Large intestine (tissue), 12 donors: ENCODE measurements at places on chromosomes 3 and 15.
A peak's percentile ranks its signal among the peaks of the same experiment; 100 is the strongest.

DNA sequence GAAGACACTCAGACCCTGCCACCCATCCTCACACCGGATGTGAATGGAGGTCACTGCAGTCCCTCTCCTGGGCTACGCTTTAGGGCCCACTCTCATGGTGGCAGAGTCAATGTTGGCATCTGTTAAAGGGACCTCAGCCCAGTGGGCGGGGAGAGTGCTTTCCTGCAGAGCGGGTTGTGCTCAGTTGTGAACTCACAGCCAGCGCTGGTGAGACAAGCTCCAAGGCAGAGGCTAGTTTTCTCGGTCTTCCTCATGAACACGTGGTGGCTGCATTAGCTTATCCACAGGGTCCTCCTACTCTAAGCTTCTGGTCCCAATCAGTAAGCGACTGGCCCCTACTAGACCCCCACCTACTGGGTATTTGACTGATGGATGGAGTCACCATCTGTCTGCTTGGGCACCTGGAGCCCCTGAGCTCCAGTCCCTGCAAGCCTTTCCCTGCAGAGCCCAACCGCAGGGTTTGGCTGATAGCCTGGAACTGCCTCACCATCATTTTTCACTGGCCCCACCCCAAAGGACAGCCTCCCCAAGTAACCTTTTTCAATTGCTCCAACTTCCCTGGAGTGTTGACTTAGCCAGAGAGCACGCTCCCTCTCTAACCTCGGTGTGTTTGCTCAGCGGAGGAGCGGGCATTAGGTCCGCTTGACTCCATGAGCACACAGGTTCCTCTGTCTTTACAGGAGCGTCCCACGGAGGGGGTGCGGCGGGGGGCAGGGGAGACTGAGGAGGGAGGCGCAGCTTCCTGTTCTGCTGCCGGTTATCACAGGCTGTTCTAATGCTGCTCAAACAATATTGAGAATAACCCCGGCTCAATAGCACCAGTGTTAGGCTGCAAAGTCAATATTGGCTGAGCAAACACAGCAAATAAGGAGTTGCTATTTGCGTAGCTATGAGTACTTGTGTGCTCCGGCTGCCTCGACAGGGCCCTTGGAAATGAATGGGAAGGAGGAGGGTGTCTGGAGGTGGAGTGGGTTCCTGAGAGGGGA, 141.7 kb downstream of the RPLP1 start:
- DNase-seq = peak; percentile 96

GRCh38 chr15:76987896-76988860, 6.7 kb upstream of the PSTPIP1 start:
- no peak for DNase-seq

DNA sequence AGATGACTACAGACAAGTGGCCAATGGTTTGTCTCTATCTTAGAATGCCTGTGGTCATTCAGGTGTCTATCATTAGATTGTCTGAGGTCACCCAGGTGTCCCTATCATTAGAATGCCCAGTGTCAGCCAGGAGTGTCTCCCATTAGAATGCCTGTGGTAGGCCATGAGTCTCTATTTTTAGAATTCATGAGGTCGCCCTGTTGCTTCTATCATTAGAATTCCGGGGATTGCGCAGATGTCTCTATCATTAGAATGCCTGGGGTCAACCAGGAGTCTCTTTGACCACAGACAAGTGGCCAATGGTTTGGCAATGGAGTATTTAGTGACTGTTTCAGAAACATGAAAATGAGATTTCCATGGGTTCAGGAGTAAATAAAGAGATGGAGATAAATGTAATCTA, 7.6 kb downstream of the RTP2 start:
- no peak for DNase-seq

DNA sequence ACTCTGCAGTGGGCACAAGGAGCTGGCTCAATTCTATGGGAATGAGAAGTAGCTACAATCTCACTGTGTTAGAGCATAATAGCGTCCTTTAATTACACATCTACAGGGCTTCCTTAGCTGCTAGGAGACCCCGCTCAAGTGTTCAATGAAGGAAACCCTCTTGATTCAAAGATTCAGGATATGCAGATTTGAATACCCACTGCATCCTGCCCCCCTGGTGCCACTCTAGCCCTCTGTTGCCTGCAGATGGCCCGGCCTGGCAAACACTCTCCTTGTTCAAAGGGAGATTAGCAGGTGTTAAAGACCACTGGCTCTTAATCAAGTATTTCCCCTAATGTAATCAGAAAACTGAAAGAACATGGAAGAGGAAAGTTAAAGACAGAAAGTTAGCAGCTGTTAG, 356.6 kb downstream of the VGLL3 start:
- no peak for DNase-seq

- DNase-seq = no peak
Measured at GRCh38 chr3:25086721-25087120, 341.3 kb upstream of the RARB start.

GRCh38 chr15:46677491-46677890, 1039.8 kb upstream of the SEMA6D start:
- DNase-seq = no peak

DNA sequence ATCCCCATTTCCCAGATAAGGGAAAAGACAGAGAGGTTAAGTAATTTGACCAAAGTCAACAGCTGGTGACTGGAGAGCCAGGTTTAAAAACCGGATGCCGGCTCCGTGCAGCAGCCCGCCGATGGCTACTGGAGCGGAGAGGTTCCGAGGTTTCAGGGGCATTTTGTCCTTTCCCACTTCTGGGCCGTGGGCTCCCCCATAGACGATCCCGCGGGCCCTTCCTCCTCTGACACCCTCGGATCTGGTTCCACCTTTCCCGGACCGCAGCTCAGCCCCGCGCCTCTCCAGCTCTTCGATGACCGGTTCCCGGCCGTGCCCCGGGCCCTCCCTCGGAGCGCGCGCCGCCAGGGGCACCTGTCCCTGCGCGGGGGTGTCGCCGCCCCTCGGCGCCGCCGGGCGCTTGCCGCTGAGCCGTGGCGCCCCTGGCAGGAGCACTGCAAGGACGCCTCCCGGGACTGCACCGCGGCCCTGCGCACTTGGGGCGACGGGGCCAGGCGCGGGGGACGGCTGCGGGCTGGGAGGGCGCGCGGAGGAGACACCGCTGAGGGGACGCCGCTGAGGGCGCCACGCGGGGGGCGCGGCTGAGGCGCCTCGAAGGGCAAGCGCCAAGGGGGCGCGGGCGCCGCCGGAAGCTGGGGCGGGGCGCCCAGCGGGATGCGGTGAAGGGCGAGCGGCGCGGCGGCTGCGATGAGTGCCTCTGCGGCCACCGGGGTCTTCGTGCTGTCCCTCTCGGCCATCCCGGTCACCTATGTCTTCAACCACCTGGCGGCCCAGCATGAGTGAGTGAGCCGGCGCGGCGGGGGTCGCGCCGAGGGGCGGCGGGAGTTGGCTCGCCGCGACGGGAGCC, at the start of gene TM6SF1:
Gene TM6SF1 (plus strand): TSS at position 652 of the 847 bp plus-strand sequence. CDS start 36 bp downstream, at position 688.
- DNase-seq = no peak

DNA sequence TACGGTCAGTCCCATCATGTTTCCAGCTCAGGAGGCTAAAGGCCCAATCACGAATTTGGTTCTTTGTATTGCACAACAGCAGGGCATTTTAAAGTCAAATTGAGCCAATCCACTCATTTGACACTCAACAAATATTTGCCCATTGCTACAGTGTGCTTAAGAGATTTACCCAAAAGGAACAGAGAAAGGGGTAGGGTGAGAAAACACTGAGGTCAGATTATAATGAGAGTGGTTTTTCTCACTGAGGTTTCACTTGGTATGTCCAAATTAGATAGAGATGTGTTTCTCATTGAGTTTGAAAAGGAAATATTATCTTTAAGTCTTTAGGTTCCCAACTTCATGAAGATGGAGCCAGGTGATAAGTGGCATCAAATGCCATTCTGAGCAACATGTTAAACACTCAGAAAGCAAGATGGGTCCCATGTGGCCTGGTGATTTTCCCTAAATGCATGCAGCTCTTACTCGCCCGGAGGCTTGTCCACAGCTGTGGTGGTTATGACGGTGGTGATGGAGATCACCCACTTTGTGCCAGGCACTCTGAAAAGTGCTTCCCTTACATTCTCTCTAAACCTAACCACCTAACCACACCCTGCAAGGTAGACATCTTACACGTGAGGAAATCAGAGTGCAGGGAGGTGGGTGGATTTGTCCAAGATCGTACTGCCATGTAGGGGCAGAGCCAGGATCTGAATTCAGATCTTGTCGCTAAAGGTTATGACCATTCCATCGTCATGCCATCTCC, 31.2 kb upstream of the USP3 start:
- no peak for DNase-seq

- DNase-seq = no peak
Measured at GRCh38 chr15:52255008-52255407, 40.6 kb downstream of the MYO5C start.

DNA sequence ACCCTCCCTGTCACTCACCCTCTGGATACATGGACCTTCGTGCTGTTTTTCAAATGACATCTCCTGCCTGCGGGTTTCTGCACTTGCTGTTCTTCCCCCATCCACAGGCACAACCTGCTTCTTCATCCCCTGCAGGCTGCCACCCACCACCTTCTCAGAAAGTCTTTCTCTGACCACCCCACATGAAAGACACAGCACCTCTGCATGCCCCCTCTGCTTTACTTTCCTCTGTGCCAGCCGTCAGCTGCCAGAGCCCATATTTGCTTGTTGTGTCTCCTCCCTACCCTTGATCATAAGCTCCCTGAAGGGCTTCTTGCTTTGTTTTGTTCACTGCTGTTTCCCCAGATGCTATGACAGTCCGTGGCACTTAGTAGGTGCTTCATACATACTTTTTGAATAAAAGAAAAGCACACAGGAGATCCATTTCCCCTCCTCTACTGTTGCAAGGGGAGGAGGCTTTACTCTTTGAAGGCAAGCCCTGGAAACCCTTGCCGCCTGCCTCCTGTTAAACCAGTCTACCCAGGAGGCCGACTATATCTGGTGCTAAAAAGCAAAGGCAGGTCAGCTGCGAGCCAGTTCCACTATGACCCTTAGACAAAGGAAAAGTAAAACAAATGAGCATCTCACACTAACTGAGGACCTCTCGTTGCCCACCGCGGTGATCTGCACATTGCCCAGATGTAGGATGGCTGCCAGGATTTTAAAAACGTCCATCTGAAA, 31.9 kb downstream of the MYO5C start:
- DNase-seq = no peak

DNA sequence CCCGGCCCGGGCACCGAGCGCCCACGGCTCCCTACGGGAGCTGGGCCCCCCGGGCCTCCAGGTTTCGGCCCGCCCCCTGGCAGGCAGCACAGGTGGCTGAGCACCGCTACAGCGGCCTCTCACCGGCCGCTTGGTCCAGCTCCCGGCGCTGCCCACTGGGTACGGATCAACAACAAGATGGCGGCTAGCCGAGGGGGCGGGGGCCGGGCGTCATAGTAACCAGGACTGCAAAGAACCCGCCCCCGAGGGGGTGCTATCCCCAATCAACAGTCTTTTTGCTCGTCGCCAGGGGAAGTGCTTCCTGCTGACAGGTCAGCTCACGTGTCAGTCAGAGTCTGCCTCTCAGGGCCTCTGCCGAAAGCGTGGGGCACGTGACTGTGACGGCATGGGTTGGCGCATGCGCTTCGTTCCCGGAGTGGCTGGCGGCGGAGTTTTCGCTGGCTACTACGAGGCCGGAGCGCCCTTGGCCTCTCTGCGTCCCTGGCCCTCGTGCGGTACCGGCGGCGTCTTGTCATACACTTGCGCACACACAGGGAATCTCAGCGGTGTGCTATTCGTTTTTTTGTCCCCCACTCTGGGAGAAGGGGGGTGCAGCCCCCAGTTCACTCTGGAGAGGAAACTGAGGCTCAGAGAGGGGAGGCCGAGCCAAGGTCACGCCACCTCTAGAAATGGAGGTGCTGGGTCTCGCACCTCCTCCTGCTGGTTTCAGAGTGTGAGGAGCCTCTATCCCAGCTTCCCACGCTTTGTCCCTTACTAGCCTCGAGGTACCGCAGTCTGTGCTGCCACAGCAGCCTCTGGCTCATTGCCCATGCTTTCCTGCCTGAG, at the start of gene IP6K1:
Gene IP6K1 (minus strand): TSS at position 186 of the 825 bp plus-strand sequence. CDS start 38,502 bp downstream, outside the sequence.
- peak; percentile 100 for DNase-seq

GRCh38 chr3:4785551-4785950, 193.7 kb upstream of the BHLHE40 start:
- no peak for DNase-seq

DNA sequence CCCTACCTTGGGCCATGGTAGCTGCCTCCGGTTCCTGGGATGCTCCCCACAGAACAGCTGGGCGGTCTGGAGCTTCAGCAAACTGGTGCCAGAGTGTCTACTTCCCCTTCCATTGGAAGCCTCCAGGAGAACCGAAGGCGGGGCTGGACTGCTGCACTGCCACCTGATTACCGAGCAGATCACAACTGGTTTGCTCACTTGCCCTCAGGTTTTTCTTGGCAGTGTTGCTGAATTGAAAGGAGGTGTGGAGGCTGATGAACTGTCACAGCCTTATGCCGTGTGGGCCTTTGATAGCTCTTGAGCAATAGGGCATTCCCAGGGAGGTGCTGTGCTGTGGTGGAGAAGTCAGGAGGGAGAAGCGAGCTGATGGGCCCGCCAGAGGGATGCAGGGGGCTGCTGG, at the start of gene TGM5:
Gene TGM5 (minus strand): TSS at position 95 of the 400 bp plus-strand sequence. CDS start 79 bp downstream, at position 16.
- DNase-seq = peak; percentile 40

DNA sequence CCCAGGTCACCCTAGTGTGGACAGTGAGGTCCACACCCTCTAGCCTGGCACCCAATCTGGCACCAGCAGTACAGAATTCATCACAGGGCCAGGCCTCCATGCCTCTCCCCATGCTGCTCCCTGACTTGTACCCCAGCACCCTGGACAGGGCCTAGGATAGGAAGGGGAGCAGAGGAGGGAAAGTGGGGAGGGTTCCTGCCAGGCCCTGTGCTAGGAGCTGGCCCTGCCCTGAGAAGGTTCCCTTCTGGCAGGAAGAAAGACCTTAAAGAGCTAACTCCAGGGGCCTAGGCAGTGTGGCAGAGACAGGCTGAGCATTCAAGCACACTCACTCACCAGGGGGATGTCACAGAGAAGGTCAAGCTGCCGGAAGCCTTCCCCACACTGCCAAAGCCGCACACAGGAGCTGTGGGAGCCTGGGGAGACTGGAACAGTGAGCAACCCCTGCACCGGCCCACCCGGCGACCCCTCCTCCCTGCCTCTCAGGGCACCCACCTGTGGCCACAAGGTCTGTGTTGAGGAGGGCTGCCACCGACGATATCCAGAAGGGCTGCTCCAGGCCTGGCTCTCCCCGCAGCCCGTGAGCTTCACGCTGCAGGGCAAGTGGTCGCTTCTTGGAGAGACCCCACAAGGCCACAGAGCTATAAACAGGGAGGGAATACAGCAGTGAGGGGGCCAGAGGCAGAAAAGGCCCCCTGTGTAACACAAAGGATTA, 7.4 kb downstream of the RRP9 start:
- DNase-seq = no peak
